Neural cell (in vitro differentiated cells): ENCODE measurements at places on chromosomes 16 and 17. TPM values are rescaled to one million over a fixed set of nuclear protein-coding genes. Genes with fewer than 3 reads are reported as not detected.

The ANKRD13B gene
- 35.0 and 42.7 TPM in 2 replicates for polyA plus RNA-seq

The KRT9 gene
- not detected in 2 replicates for polyA plus RNA-seq

The MMP28 gene
- 0.31 TPM in 1 of 2 replicates, not detected in the other for polyA plus RNA-seq

The DRC3 gene
- polyA plus RNA-seq: 1.3 and 1.9 TPM in 2 replicates

The CTRB2 gene
- polyA plus RNA-seq: not detected in 2 replicates

The TP53TG3B gene
- polyA plus RNA-seq: not detected in 2 replicates

The PLXDC1 gene
- polyA plus RNA-seq: 10.0 and 13.5 TPM in 2 replicates

The SOST gene
- 0.10 TPM in 1 of 2 replicates, not detected in the other for polyA plus RNA-seq
